Nucleus accumbens (tissue), 56 donors: ENCODE measurements at places on chromosomes 11 and 22.

DNA sequence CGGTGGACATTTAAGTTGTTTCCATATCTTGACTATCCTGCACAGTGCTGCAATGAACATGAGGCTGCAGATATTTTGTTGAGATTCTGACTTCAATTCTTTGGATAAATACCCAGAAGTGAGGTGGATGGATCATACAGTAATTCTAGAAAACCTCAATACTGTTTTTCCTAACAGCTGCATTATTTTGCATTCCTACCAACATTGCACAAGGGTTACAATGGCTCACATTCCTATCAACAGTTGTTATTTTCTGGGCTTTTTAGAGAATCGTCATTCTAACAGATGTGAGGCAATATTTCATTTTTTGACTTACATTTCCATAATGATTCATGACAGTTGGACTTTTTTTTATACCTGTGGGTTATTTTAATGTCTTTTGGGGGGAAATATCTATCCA, 716.9 kb upstream of the ANO3 start:
- no peak for DNase-seq

- DNase-seq: no peak
Measured at GRCh38 chr11:32374261-32374711, 61.1 kb downstream of the WT1 start.

GRCh38 chr22:30056015-30056414, 24.2 kb upstream of the HORMAD2 start:
- no peak for DNase-seq

- DNase-seq: no peak
Measured at GRCh38 chr22:24801901-24802465, 4.0 kb upstream of the SGSM1 start.

DNA sequence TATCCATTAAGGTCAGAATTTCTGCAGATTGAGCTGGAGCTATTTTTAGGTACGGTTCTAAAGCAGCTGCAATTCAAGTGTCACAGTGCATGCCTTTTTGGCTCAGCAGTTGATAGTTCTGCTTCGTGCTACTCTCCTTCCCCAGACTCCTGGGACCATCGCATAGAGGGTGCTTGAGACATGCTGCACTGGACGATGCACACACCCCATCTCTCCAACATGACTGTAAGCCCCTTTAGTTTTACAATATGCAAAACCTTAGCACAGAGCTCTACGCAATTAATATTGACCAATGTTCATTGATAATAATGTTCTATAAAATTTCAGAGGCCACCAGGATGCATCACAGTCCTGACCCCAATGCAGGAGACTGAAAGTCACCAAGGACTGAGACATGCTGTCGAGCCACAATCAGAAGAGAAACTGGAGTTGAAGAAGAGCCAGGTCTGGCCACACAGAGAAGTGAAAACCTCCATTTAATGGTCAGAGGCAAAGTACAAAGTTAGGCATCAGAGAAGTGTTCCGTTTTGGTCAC, 120.9 kb upstream of the ZC3H12C start:
- no peak for DNase-seq

DNA sequence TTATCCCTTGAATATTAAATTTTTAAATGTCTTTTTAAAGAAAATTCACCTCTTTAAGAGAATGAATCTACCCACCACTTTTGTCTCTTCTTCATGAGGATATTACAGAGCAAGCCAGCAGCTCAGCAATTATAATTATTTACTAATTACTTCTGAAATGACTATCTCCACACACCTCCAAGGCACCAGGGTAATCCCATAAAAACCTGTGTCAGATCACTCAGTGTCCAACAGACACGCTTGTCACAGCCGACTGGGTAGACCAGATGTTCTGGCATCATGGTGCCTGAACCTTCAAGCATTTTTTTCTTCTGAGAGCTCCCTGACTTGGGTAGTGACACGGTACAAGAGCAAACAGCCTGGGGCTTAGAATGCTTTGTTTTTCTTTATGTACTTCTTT, 61.4 kb downstream of the EFCAB6 start:
- DNase-seq: no peak

DNA sequence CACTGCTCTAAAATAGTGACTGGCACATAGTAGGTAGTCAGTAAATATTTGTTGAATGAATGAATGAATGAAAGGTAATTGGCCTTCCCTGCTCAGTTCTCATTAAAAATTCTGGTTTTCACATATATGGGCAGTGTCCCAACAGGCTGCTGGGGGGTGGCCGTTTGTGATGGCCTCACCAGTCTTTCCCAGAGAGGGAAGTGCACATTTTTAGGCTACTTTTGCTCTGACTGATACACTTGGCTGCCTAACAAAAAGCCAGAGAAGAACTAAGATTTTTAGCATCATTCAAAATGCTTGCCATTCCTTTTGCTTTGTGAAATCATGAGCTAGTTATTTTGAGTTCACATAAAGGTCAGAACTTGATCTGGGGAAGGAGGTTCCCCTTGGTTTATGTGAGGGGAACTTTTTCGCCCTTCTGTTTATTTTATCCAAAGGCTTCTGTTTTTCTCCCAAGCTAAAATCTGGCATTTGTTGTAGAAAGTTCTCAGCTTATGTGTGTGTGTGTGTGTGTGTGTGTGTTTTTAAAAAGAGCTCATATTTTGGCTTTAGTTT, 83.1 kb downstream of the PTPRJ start:
- DNase-seq: no peak

DNA sequence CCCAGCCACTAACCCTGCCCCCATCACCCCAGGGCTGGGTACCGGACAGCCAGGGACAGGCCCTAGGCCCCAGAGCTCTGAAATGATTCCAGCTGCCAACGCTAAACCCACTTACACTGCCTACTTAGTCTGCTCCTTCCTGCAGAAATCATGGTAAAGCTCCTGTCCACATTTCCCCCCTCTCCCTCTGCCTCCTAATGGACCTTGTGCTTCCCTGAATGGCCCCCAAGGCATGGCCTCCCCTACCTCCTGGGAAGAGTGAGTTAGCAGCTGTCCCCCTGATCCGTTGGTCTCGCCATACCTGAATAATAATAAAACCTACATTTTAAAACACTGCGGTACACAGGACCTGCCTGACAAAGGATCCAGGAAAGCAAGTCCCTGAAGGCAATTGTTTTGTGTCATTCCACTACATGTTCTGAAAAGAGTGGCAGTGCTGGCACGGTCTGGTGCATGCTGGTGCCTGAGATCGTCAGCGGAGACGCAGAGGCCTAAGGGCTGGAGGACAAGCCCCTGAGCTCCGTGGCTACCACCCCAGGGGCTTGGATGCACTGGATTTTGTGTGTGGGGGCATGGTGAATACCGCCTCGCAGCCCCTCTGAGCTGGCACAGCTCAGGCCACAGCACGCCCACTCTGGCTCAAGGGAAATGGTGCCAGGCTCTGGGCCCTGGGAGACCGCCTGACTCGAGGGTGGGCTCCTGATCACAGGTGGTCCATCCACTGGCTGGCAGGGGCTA, 186.3 kb downstream of the CTTN start:
- DNase-seq: no peak

- no peak for DNase-seq
Measured at GRCh38 chr22:21904250-21904789, 36.9 kb upstream of the MAPK1 start.

DNA sequence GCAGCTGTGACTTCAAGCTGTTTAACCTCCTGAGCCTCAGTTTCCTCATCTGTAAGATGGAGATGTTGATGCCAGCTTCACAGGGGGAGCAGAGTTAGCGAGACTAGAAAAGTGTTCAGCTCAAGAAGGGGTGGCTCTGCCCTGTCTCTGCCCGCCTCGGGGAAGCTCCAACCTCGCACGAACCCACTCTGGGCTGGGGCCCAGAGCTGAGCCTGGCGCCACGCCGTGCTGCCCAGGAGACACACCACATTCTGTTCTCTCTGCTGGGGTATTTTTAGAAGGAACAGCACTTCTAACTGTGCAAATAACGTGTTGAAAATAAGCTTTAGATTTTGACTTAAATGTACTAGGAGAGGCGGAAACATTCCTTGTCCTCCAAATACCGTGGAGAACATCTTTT, 74.1 kb downstream of the PHF21B start:
- DNase-seq: peak; percentile 13

GRCh38 chr11:2435288-2436012, 8.9 kb downstream of the TRPM5 start:
- no peak for DNase-seq

GRCh38 chr22:42785706-42786499, 65.2 kb upstream of the A4GALT start:
- DNase-seq: no peak

DNA sequence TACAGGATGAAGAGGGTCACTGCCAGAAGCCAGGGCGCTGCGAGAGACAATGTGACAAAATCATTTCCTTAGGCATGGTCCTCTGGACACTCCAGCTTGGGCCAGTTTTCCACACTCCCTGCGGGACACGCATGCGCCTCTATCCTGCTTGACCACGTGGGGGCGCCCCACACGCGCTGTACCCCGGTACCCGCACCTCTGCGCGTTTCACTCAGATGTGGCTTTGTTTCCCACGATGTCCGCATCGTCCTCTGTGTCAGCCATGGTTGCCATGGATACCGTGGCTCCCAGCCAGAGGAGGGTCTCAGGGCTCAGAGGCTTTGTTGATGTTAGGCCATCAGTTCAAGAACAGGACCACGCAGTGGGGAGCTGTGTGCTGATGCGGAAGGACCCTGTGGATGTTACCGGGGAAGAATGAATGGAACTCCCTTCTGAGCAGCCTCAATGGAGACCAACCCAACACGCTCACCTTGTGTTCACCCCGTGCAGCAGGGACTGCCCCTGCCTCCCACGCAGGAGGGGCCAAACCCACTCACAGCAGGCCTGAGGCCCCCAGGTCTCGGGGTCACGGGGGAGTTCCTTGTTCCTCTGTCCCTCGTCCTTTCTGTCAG, 101.1 kb upstream of the SLC22A12 start:
- DNase-seq: no peak

DNA sequence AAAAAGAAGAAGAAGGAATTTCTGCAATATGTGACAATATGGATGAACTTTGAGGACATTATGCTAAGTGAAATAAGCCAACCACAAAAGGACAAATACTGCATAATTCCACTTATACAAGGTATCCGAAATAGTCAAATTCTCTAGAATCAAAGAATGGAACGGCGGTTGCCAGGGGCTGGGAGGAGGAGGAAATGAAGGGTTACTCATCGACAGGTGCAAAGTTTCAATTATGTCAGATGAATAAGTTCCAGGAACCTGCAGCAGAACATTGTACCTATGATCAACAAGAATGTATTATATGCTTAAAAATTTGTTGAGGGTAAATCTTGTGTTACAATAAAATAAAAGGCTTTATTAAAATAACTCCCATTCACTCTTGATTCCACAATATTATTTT, 49.0 kb downstream of the SC5D start:
- DNase-seq: no peak

GRCh38 chr11:125091247-125091876, 20.1 kb downstream of the TMEM218 start:
- DNase-seq: no peak

DNA sequence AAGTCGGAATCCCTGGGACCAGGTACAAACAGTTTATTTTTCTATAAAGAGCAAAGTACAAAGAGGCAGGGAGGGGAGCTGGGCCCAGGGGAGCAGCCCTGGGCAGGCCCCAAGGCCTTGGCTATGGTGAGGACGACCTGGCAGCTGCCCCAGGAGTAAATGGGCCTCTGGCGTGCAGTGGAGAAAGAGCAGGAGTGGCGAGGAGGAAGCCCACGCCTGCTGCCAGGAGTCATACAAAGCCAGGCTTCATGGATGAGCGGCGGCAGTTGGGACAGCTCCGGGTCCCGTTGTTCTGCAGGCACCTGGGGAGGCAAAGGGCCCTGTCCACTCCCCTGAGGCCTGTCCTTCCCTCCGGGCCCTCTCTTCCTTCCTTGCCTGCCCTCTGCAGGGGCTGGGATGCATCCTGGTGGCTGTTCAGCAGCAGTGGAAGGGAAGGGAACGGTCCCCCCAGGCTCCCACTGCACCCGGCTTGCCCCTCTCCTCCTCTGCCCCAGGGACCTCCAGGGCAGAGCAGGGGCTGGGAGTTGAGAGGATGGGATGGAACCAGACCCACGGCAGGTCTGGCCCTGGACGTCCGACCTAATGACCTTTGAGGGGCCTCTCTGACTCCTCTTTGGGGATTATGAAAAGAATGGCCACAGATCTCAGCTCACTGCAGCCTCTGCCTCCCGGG, 11.1 kb downstream of the RAPSN start:
- no peak for DNase-seq

- no peak for DNase-seq
Measured at GRCh38 chr22:37484480-37485394, 1.4 kb downstream of the MFNG start.

- no peak for DNase-seq
Measured at GRCh38 chr11:27477243-27477642, 4.7 kb upstream of the LGR4 start.

- DNase-seq: no peak
Measured at GRCh38 chr11:126810776-126811175, 189.8 kb downstream of the KIRREL3 start.

- no peak for DNase-seq
Measured at GRCh38 chr11:44833877-44834452, 107.2 kb downstream of the TSPAN18 start.

GRCh38 chr22:20268279-20269012, at the start of gene RTN4R:
Gene RTN4R, minus strand, starts transcription at chr22:20268318. Its CDS starts 226 bp downstream, at chr22:20268092.
- no peak for DNase-seq

DNA sequence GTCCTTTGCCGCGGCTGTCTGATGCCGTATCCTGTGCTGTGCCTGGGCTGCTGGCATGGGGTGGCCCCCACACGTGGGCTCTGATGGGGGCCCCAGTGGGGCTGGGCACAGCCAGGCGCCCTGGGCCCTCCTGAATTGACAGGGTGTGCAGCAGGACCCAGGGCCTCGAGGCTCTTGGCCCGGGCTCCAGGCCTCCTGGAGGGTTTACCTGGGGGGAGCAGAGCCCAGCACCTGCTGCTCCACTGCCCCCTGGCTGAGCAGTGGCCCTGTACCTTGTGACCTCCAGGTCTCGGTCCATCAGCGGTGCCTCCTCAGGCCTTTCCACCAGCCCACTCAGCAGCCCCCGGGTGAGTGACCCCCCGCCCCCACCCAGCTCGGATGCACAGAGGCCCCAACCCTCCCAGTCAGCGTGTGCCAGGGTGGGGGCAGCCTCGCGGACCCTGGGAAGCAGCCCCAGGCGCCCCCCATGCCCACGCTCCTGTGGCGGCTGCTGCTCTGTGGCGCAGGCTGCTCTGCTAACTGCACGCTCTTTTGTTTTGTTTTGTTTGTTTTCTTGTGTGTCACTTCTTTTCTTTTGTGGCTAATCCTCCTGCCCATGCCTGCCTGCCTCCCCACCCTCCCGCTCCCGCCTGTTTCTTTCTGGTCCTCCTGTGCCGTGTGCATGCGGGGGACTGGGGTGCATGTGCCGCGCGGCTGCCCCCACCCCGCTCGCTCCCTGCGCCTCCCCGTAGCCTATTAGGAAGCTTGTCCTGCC, 36.9 kb downstream of the MOB2 start:
- no peak for DNase-seq

GRCh38 chr22:36435516-36436415, 45.7 kb downstream of the TXN2 start:
- DNase-seq: no peak

- DNase-seq: no peak
Measured at GRCh38 chr22:38271927-38272372, 860 bp downstream of the TMEM184B start.
